ENCODE measurements at places on chromosomes 7 and 10. TPM values are rescaled to one million over a fixed set of nuclear protein-coding genes. Genes with fewer than 3 reads are reported as not detected.

APBB1IP gene
- total RNA-seq = 106 TPM

LAMB1 gene
- total RNA-seq = not detected

PNLIPRP2 gene
- not detected for total RNA-seq

TET1 gene
- 1.5 TPM for total RNA-seq

ANAPC16 gene
- total RNA-seq = 118 TPM

ZNF92 gene
- 35.3 TPM for total RNA-seq

RASA4B gene
- 15.2 TPM for total RNA-seq

PRKAR2B gene
- total RNA-seq = 0.47 TPM

CNPY1 gene
- not detected for total RNA-seq

ZNF239 gene
- total RNA-seq = 6.2 TPM
